ENCODE measurements at places on chromosomes 1 and 21. TPM values are rescaled to one million over a fixed set of nuclear protein-coding genes. Genes with fewer than 3 reads are reported as not detected.

Gene RORC
- total RNA-seq, result not detected

DNA sequence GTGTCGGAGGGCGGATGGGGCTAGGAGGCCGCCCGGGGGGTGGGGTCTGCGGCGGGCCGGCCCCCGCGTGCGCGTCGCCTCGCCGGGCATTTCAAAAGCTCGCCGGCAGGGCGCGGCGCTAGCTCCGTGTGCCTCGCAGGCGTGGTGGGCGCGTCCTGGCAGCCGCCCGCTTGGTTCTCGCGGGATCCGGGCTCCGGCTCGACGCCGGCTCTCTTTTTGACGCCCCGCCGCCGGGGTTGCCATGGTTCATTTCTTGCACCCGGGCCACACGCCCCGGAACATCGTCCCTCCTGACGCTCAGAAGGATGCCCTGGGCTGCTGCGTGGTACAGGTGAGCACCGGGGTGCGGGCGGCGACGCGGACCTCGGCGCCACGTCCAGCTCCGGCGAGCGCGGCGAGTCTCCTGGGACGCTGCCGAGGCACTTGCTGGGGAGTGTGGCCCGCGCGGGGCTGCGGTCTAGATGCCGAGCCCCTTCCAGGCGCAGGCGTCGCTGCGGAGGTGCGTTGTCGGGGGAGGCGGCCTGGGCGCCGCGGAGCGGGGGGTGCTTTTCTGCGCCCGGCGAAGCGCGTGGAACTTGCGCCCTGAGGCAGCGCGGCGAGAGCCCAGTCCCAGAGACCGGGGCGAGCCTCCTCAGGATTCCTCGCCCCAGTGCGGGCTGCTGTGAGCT, at the start of gene ZYG11A:
Gene ZYG11A (plus strand): TSS at position 118 of the 668 bp plus-strand sequence. CDS start 124 bp downstream, at position 242.
- H3K4me1 ChIP-seq, result no peaks in the 10 kb centered on the region
- DNase-seq, result peak; percentile 92
- peaks cover 50% of the 10 kb centered on the region for H3K27me3 ChIP-seq

Gene SLC25A34
- total RNA-seq, result 0.34 TPM

Gene KRTAP7-1
- total RNA-seq, result not detected

- H3K27me3 ChIP-seq, result no peaks in the 10 kb centered on the region
- no peak for DNase-seq
- peaks cover 26% of the 10 kb centered on the region for H3K4me1 ChIP-seq
- no peak overlapping the region for H3K4me3 ChIP-seq
- no peaks in the 10 kb centered on the region for H3K36me3 ChIP-seq
These were observed 43.4 kb downstream of the TGFBR3 start for GRCh38 chr1:91842563-91842962.

GRCh38 chr1:22789356-22789994, 78.8 kb downstream of the EPHB2 start:
- H3K4me1 ChIP-seq, result peaks cover 45% of the 10 kb centered on the region
- no peaks in the 10 kb centered on the region for H3K36me3 ChIP-seq
- DNase-seq, result no peak
- H3K4me3 ChIP-seq, result no peak overlapping the region
